ENCODE measurements at places on chromosomes 5 and 9. TPM values are rescaled to one million over a fixed set of nuclear protein-coding genes. Genes with fewer than 3 reads are reported as not detected.

DTWD2 gene
- total RNA-seq = 1.8 TPM

SMARCA2 gene
- 29.2 TPM for total RNA-seq

TLR4 gene
- total RNA-seq = under 0.01 TPM

CDKN2A gene
- total RNA-seq = 17.5 TPM

PKD2L2 gene
- not detected for total RNA-seq

GRCh38 chr9:4842213-4842612 lies 49.5 kb downstream of the RCL1 start:
- no peak for DNase-seq

DNA sequence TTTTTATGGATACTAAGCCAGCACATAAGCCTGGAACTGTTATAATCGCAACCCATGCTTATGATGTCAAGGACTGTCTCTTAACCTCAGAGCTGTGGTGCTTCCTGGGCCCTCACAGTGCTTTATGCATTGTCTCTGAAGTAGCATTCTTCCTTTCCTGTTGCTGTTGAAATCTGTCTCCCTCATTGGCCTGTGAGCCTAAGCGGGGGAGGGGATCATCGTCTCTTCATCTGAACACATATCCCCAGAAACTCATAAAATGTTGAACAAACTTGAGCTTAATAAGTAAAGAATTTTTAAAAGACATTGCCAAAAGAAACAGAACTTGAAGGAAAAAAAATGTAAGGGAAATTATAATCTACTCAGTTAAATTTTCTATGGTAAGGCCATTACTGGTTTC lies 80.3 kb downstream of the SGCD start:
- DNase-seq = no peak

DNA sequence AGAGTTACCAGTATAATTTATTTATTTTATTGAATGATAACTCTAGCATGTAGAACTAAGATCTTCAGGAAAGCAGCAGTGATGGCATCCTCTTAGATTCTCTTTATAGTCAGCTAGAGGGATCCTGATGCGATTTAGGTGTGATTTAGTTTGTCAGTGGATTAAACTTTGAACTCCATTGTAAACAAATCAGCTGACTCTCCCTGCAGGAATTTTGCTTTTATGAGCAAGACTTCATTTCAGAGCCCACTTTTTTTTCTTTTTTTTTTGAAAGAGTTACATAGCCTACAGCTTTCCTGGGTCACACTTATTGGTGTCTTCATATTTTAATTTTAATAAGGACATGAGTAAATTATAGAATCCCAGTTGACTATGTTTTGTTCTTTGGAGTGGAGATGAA lies 93.8 kb upstream of the SEMA6A start:
- DNase-seq = no peak

- DNase-seq = no peak
Measured at GRCh38 chr5:178234121-178234749, 1.6 kb upstream of the PHYKPL start.

DNA sequence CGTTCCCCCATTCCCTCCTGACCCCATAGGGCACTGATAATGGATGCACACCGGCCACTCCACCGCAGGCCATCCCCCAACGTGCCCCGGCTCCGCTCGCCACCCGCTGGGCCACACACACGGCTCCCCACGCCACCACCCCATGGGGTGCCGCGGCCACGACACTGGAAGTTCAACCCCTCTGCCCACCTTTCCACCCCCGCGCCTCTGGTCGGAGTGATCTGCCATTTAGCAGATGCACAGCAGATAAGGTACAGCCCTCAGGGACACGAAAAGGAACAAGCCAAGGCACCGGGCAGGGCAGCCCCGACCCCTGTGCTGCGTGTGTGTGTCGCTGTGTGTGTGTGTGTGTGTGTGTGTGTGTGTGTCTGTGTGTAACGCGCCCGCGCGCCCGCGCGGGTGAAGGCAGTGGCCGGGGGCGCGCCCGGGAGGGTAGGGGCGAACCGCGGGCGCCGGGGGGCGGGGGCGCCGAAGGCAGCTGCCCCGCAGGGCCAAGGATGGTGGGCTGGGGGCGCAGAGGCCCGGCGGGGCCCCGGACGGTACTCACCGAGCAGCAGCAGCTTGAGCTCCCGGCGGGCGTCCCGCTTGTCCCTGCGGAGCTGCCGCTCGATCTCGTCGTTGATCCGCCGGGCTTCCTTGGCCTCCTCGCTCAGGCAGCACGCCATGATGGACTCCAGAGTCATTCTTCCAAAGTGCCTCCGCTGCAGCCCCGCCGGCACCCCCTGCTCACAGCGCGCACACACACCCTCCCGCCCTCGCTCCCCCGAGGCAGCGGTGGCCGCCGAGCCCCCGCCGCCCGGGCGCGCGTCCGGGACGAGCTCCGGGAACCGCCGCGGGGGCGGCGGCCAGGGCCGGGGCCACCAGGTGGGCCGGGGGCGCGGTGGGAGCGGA lies 813 bp downstream of the GNAQ start:
- DNase-seq = peak; percentile 21

DNA sequence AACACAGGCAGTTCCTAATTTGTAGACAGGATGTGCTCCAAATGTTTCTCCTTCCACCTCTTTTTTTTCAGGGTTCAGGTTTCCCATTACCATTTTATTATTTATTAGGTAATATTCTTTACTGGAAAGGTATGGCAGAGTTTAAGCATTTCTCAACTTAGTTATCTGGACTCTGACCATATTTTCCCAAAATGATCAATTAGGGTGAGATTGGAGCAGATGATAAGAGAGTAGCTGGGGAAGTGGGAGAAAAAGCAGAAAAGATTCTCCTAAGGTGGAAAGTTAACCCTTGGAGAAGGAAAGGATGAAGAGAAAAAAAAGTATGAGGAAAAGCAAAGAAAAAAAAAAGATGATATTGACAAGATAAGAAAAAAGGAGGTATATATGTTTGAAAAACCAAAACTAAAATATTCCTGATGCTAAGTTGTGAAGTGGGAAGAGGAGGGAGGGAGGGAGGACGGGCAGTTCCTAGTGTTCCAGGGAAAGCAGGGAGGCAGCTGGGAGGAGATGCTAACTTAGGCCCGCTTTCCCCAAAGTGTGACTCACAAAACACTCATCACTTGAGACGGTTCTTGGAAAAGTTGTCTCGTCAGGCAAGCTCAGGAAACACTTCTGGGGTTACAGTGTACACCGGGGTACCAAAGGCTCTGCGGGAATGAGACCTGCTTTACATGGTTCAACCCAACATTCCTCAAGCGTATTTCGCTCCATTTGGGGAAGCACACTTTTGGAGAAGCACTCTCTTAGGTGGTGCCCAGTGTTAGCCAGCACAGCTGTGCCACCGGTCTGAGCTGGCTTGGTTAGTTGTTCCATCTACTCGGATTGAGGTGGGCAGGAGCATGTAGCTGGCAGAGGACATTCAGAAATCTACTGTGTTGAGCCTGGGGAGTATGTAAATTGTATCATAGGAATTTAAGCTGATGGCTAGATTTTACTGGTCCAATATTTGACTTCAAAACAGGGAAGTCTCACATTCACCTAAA lies 35.1 kb downstream of the B4GALT1 start:
- peak; percentile 90 for DNase-seq

DNA sequence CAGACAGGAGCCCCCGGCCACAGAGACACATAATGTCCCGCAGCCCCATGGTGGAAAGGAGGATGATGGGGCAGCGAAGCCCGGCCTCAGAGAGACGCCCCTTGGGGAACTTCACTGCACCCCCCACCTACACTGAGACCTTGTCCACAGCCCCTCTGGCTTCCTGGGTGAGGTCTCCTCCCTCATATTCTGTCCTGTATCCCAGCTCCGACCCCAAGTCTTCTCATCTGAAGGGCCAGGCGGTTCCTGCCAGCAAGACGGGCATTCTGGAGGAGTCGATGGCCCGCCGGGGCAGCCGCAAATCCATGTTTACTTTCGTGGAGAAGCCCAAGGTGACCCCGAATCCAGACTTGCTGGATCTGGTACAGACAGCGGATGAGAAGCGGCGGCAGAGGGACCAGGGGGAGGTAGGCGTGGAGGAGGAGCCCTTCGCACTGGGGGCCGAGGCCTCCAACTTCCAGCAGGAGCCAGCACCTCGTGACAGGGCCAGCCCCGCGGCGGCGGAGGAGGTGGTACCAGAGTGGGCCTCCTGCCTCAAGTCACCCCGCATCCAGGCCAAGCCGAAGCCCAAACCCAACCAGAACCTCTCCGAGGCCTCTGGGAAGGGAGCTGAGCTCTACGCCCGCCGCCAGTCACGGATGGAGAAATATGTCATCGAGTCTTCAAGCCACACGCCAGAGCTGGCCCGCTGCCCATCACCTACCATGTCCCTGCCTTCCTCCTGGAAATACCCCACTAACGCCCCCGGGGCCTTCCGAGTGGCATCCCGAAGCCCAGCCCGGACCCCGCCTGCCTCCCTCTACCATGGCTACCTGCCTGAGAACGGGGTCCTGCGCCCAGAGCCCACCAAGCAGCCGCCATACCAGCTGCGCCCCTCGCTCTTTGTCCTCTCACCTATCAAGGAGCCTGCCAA lies 8.9 kb downstream of the SYNPO start:
- no peak for DNase-seq

GRCh38 chr5:9149988-9150387 lies 395.9 kb downstream of the SEMA5A start:
- DNase-seq = peak; percentile 98

GRCh38 chr5:40485021-40485998 lies 194.4 kb upstream of the PTGER4 start:
- no peak for DNase-seq

GRCh38 chr5:121630402-121630801 lies 221.3 kb upstream of the FTMT start:
- peak; percentile 0 for DNase-seq

DNA sequence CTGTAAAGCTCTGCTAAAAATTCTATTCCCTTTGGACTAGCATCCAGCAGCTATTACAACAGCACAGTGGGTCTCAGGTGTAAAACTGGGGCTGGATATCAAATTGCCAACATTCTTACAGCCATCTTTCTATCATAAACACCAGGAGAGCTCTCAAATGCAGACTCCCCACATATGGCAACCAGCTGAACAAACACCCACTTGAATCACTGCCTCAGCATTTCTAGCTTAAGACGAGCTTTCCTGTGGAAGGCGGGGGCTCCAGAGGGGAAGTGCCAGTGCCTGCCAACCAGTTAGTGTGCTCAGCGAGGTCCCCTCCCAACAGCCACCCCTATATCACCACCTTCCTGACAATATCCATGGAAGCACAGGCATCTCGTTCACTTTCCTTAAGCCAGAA lies 62.2 kb downstream of the IPPK start:
- peak; percentile 89 for DNase-seq

DNA sequence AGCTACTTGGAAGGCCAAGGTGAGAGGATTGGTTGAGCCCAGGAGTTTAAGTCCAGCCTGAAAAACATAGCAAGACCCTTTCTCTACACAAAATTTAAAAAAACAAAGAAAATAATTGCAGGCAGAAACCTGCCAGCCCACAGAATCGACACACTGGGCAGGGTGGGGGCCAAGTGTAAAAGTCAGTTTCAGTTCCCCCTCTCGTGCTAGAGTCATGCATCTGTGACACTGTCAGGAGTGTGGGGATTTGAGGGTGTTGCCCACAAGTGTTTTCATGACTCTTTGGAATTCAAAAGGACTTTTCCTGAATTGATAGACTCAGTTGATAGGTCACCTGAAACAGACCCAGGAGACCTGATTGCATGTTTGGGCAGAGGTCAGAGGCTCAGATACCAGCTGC lies 47.6 kb downstream of the PRRC2B start:
- no peak for DNase-seq

DNA sequence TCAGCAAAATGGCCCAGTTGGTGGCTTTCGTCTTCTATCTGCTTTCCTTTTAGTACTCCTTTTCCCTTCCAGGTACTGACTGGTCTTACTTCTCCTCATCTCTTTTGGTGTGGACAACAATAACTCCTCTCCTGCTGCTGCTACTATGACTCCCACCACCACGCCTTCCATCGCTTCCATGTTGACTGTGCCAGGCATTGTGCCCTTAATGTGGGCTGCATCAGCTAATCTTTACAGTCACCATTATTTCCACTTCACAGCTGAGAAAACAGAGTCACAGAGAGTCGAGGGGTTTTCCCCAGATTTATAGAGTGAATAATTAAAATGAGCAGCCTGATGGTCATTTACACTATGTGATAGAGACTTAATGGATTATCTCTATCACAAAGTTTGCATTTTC lies 184.9 kb upstream of the IL12B start:
- no peak for DNase-seq

- peak; percentile 88 for DNase-seq
Measured at GRCh38 chr9:27094640-27095298, 14.3 kb upstream of the TEK start.
